ENCODE measurements at places on chromosomes 6 and 20. TPM values are rescaled to one million over a fixed set of nuclear protein-coding genes. Genes with fewer than 3 reads are reported as not detected.

TMEM200A gene
- 2.0 TPM for total RNA-seq

ACAT2 gene
- 238 TPM for total RNA-seq

TBX18 gene
- total RNA-seq, result 14.6 TPM

PRR18 gene
- 0.50 TPM for total RNA-seq

NKAIN2 gene
- total RNA-seq, result 1.2 TPM

ACTL10 gene
- total RNA-seq, result 0.39 TPM

DNA sequence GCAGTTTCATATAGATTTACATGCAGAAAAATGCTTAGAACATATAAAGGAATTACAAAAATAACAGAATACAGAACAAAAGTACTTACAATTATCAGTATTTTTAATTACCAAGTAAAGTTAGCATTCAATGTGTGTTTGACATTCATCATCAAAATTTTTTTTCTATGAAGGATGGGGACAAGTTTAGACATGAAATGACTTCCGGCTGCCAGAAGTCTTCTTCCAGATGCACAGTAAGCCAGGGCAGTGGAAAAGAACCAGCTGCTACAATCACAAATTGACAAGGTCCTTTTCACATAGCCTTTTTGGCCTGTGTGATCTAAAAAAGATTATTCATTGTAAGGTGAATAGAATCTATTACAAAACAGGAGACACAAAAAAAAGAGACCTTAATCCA, 73.8 kb downstream of the HUS1B start:
- H3K4me1 ChIP-seq, result peaks cover 22% of the 10 kb centered on the region
- H3K4me3 ChIP-seq, result no peak overlapping the region
- peak overlapping the region; percentile 41 for H3K27ac ChIP-seq
- no peaks in the 10 kb centered on the region for H3K27me3 ChIP-seq
- no peaks in the 10 kb centered on the region for H3K36me3 ChIP-seq
- peak; percentile 32 for DNase-seq

- peak; percentile 52 for DNase-seq
- no peaks in the 10 kb centered on the region for H3K27me3 ChIP-seq
- H3K4me1 ChIP-seq, result peaks cover 8% of the 10 kb centered on the region
- H3K4me3 ChIP-seq, result no peak overlapping the region
- H3K36me3 ChIP-seq, result no peaks in the 10 kb centered on the region
- no peak overlapping the region for H3K27ac ChIP-seq
These were observed 49.4 kb upstream of the ARMC2 start for GRCh38 chr6:108798670-108799353.

DNA sequence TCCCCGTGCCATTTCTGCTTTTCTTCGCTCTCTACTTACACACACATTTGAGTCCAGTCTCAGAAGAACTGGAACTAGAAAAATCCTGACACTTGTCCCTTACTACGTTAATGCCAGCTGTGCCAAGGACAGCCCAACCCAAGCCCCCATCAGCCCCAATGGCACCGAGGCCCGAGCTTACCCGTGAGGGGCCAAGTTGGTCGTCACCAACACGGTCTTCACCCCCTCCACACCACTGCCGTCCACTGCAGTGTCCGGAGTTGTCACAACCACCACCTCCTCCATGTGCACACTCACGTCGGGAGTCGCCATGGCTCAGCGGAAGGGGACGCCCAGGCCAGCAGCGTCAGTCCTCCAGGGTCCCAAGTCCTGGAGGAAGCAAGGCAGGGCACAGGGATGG, 7.8 kb downstream of the GMEB2 start:
- peaks cover 2% of the 10 kb centered on the region for H3K36me3 ChIP-seq
- no peaks in the 10 kb centered on the region for H3K4me1 ChIP-seq
- H3K27ac ChIP-seq, result no peak overlapping the region

DNA sequence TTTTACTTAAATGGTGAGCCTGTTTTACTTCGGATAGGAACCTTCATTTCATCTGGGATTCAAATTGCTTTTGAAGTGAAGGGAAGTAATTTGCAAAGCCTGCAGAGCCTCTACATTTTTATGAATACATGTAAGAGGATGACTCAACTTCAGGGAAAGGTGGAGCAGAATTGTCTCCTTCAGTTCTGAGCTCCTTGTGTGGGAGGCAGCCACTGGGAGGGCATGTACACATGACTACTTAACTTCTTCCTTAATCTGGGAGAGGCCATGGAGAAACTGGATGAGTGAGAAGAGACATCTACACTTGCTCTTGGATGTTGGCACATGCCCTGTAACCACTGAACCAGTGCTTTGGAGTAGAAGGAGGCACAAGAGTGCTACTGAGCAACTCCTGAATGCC, 145.1 kb upstream of the NRSN1 start:
- peak; percentile 35 for DNase-seq
- no peak overlapping the region for H3K27ac ChIP-seq
- no peaks in the 10 kb centered on the region for H3K27me3 ChIP-seq
- no peaks in the 10 kb centered on the region for H3K4me1 ChIP-seq
- no peak overlapping the region for H3K4me3 ChIP-seq
- H3K36me3 ChIP-seq, result no peaks in the 10 kb centered on the region

GRCh38 chr6:42428326-42429041, 23.2 kb downstream of the TRERF1 start:
- H3K27ac ChIP-seq, result peak overlapping the region; percentile 5
- no peak for DNase-seq
- no peak overlapping the region for H3K4me3 ChIP-seq
- H3K27me3 ChIP-seq, result no peaks in the 10 kb centered on the region
- no peaks in the 10 kb centered on the region for H3K36me3 ChIP-seq

DNA sequence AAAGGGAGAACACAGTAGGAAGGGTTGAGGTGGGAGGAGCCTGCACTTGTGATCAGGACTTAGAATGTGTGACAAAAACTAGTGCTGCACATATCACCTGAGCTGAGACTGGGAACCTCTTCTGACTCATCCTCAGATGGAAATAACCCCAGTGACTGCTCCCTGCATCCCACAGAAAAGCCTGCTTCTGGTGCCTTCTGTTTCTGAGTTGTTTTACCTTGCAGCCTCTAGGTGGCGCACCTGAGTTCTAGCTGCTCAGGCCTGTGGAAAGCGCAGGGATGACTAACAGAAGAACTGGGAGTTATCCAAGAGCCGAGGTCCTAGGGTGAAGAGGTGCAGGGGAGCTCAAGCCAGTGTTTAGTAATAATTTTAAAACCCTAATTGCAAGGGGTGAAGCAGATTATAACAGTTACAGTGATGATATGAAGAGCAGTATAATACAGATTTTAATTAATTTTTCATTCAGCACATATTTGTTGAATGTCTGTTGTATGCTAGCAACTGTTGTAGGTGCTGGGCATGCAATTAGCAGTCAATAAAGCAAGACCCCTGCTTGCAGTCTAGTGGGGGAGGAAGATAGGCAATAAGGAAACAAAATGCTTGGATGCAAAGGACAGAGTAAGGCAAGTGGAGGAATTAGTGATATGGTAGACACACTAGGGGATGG, 302.5 kb downstream of the DHX35 start:
- H3K27me3 ChIP-seq, result no peaks in the 10 kb centered on the region
- no peak overlapping the region for H3K27ac ChIP-seq
- peak; percentile 71 for DNase-seq
- no peaks in the 10 kb centered on the region for H3K4me1 ChIP-seq
- H3K36me3 ChIP-seq, result no peaks in the 10 kb centered on the region

DNA sequence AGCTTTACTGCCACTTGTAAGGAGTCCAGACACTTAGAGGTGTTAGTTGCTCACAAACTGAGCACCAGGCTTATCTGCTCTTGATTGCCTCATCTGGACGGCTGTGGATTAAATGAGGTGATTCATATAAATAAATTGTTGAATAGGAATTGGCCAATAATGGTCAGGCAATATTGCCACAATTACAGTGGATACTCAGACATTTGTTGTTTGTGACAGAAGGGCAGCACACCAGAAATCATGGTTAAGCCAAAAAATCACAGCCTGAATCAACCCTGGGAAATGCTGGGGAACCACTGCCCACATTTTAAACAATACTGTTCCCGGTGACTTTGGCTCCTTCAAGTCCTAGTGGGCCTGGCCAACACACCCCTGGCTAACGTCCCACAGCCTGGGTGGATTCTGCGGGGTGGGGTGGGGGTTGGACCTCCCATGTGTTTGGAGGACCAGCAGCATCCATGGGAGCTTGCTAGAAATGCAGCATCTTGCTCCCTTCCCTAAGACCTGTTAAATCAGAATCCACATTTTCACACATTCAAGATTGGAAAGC, 29.5 kb upstream of the SPDEF start:
- no peak overlapping the region for H3K4me3 ChIP-seq
- H3K27ac ChIP-seq, result no peak overlapping the region
- no peaks in the 10 kb centered on the region for H3K36me3 ChIP-seq
- H3K4me1 ChIP-seq, result no peaks in the 10 kb centered on the region

GRCh38 chr6:15948930-15949900, 179.7 kb upstream of the MYLIP start:
- H3K36me3 ChIP-seq, result no peaks in the 10 kb centered on the region
- H3K4me3 ChIP-seq, result no peak overlapping the region
- no peak for DNase-seq
- no peak overlapping the region for H3K27ac ChIP-seq

DNA sequence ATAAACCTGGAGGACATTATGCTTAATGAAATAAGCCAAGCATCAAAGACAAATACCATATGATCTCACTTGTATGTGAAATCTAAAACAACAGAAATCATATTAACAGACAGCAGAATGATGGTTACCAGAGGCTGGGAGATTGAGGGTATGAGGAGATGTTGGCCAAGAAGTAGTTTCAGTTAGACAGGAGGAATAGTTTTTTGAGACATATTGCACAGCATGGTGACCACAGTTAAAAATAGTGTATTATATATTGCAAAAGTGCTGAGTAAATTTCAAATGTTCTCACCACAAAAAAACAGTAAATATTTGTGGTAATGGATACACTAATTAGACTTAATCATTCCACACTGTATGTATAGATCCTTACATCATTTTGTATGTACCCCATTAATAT, 1.8 kb downstream of the GABRR1 start:
- H3K27ac ChIP-seq, result no peak overlapping the region
- no peak overlapping the region for H3K4me3 ChIP-seq
- H3K4me1 ChIP-seq, result no peaks in the 10 kb centered on the region
- DNase-seq, result no peak
- no peaks in the 10 kb centered on the region for H3K36me3 ChIP-seq

DNA sequence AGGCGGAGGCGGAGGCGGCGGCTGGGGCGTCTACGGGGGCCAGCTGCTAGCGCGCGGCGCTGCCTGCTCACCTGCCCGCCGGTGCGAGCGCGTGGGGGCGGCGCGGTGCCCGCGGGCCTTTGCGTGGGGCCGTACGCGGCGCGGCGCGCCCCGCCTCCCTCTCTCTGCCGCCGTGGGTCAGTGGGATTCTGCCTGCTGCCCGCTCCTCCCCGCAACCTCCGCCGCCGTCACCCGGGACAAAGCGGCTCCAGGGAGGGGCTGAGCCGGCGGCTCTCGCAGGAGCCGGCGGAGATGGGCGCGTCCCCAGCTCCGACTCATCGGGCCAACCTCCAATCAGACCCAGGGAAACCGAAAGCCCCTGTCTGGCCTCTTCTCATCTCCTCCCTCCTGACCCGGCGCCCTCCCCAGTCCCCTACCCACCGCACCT, at the start of gene RCAN2:
RCAN2 (minus strand) TSS at position 249 of the 427 bp plus-strand sequence.
- no peak within 1 kb of the TSS for H3K27ac ChIP-seq
- H3K27me3 ChIP-seq, result peaks cover 80% of the 10 kb centered on the region
- peak; percentile 18 for DNase-seq
- H3K36me3 ChIP-seq, result no peaks in the 10 kb centered on the region
- peaks cover 6% of the 10 kb centered on the region for H3K4me1 ChIP-seq

DNA sequence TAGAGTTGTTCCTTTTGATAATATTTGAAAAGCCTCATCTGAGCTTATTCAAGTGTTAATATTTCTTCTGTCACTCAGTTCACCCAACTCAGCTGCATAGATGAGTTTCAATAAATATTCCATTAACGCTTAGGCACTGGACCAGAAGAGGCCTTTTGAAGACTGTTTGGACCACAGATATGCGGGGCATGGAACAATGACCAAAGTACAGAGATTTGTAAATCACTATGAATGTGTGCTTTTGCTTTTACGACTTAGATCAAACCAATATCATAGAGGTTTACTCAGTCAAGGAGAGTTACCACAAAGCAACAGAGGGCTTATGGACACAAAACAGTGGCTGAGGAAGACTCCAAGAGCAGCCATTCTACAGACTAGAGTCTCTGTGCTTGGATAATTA, 99.9 kb downstream of the RTN4IP1 start:
- no peak for DNase-seq
- no peak overlapping the region for H3K4me3 ChIP-seq
- no peaks in the 10 kb centered on the region for H3K27me3 ChIP-seq
- peaks cover 19% of the 10 kb centered on the region for H3K4me1 ChIP-seq
- H3K27ac ChIP-seq, result no peak overlapping the region
- H3K36me3 ChIP-seq, result no peaks in the 10 kb centered on the region

DNA sequence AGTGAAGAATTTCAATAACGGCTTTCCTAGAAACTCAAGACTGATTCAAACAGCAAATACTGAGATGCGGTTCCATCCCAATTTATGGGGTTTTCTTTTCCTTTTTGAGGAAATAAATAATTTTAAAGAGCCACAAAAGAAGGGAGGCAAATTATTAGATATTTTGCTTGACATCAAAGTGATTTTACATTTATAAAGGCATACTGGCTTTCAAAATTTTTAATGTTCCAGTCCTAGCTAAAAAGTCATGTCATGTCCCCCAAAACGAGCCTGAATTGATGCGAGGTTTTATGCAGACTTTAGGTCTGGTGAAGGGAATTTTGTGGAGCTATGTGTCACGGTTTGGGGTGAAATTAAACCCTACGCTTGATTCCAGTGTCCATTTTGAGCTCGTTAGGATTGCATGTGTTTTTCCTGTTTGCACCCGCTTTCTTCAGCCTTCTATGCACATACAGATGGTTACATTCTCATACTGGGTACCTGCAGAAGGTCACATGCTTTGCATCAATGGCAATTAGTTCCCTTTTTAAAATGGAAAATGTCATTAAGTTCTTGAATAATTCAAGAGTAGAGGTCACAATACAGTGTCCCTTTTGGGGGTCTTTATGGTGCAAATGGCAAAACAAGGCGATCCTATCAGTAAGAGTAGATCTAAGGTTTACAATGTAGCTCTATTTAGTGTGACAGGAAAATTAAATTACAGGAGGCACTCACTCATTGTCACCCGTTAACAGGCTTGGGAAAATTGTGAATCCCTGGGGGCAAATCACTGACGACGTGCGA, 17.3 kb downstream of the FOXA2 start:
- peaks cover 100% of the 10 kb centered on the region for H3K27me3 ChIP-seq
- no peaks in the 10 kb centered on the region for H3K4me1 ChIP-seq
- H3K27ac ChIP-seq, result no peak overlapping the region
- DNase-seq, result no peak
- H3K36me3 ChIP-seq, result no peaks in the 10 kb centered on the region

- no peak for DNase-seq
- H3K27me3 ChIP-seq, result no peaks in the 10 kb centered on the region
- no peaks in the 10 kb centered on the region for H3K4me1 ChIP-seq
- H3K4me3 ChIP-seq, result no peak overlapping the region
These were observed 82.1 kb downstream of the UNC5CL start for GRCh38 chr6:40956936-40957335.

GRCh38 chr6:157469378-157469777, 88.4 kb downstream of the ZDHHC14 start:
- no peak overlapping the region for H3K27ac ChIP-seq
- no peaks in the 10 kb centered on the region for H3K36me3 ChIP-seq
- no peak overlapping the region for H3K4me3 ChIP-seq
- H3K27me3 ChIP-seq, result no peaks in the 10 kb centered on the region
- DNase-seq, result no peak

Measured in A673 (cell line).